ENCODE measurements at places on chromosomes 1 and 21.

GRCh38 chr1:43688109-43688387 lies 19.3 kb upstream of the ST3GAL3 start:
- no peak for DNase-seq

DNA sequence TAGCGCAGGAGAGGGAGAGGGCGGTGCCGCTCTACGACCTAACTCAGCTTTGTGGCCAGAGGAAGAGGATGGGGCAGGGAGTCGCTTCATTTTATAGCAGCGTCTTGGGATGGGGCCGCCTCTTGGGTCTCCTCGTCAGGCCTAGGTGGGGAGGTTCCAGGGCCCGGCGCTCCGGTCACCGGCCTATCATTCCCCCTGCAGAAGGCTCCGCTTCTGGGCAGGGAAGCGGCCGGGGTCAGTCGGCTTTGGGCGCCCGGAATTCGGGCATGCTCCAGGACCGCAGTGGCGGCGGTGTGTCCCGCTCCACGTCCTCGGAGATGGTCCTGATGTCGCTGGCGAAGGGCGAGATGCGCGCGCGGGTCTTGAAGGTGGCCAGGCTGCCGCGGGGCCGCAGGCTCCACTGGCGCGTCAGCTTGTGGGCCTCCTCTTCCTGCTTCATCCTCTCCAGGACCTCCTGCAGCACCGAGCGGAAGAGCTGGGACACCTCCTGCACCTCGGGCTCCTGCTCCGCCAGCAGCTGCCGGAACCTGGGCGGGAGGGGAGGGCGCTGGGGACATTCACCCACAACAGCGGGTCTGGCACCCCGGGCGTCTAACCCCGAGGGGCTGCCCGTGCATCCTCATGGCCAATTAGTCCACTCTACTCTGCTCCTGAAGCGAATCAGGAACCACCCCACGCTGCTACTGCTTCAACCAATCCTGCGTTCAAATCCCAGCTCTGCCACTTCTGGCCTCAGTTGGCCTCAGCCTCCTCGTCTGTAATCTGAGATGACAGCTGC lies 13.0 kb downstream of the RD3 start:
- no peak for DNase-seq

DNA sequence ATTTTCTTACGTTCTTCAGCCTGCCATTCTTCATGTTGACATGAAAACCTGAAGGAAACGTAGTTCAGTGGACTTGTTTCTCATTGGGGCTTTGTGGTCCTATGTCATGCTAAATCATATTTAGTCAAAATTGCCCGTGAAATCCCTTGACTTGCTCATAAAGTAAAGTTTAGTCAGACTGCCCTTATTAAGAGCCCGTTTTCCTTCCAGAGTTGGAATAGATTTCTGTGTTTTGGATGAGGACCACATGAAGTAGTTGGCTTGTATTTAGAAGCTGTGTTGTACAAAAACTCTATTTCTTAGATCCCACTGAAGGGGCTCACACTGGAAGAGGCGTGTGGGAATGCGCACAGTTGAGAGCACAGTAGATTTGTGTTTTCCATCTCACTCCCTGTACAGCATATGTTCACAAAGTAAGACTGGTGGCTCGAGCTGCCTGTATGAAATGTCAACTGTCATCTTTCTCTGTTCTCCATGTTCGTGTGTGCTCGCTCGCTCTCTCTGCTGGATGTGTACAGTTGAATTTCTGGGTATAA lies 42.4 kb downstream of the CAMTA1 start:
- no peak for DNase-seq

DNA sequence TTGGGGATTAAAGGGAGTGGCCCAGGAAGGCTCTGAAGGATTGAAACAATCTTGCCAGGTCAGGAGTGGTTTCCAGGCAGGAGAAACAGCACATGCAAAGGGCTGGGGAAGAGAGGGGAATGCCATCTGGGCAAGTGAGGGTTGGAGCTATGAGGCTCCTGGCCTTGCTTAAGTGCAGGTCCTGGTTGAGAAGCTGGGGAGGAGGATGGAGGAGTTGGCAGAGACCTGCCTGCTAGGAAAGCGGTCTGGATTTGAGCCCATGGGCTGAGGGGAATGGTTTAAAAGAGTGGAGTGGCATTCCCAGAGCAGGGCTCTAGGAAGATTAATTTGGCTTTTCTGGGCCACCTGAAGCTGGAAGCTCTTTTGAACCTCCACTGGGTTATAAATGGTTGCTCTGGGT lies 9.2 kb downstream of the IGSF21 start:
- no peak for DNase-seq

DNA sequence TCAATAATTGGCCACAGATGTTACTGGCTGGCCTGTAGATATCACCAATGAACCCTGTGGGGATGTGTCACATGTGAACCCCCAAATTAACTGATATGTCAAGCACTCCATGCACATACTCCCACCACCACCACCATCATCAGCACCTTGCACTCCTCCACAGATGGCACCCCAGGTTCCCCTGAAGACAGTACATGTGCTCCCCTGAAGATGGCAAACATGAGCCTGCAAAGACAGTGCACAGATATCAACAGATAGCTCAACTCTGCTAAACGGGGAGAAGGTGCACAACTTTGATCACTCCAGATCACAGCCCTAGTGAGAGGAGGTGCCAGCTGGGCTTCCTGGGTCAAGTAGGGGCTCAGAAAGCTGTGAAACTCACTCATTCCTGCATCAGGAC lies 74.4 kb downstream of the CLCA4 start:
- DNase-seq, result no peak

GRCh38 chr1:152535774-152536173 lies 21.5 kb downstream of the CRCT1 start:
- no peak for DNase-seq

DNA sequence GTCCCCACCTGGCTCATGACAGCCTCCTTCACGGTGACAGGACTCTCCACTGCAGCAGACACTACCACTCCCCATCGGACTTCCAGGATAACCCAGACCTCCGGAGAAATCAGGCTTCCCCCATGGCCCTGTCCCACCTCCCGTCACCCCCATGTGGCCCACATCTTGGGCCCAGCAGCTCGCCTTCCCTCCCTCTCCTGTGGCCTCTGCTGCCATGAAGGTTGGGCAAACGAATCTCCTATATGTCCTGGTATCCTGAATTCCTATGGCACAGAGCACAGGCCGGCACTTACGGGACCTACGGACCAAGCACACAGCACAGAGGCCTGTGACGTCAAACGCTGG lies 82.0 kb downstream of the NPHP4 start:
- DNase-seq, result no peak

GRCh38 chr1:51491166-51491981 lies 27.7 kb downstream of the EPS15 start:
- DNase-seq, result no peak

DNA sequence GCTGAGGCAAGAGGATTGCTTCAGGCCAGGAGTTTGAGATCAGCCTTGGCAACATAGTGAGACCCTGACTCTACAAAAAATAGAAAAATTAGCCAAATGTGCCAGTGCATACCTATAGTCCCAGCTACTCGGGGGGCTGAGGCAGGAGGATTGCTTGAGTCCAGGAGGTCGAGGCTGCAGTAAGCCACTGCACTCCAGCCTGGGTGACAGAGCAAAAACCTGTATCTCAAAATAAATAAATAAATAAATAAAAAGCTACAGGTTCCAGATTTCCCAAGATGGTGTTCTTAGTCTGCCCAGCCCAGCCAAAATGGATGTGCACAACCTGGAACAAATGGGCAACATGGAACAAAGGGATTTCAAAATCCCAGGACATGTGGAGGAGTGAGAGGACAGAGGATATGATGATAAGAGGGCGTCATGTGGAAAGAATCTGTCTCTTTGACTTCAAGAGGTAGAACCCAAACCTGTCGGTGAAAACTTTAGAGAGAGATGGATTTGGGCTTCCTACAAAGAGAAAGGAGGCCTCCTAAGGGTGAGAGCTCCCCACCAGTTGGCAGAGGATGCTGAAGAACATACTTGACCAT lies 3.2 kb downstream of the EDARADD start:
- no peak for DNase-seq

DNA sequence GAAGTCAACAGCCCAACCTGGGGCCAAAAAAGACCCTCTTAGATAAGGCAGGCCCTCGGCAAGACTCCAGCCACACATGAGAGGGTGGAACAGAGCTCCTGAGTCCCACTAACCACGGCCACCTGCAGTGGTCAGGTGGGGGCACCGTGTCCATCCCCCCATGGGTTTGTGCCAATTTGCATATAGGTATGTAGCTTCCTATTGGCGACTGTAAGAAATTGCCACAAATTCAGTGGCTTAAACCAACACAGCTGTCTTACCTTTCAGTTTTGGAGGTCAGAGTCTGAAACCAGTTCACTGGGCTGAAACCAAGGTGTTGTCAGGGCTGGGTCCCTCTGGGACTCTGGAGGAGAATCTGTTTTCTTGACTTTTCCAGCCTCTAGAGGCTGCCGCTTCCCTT lies 59.3 kb downstream of the COL18A1 start:
- no peak for DNase-seq

GRCh38 chr1:64472805-64473204 lies 2.9 kb downstream of the CACHD1 start:
- no peak for DNase-seq

GRCh38 chr1:15584489-15585363 lies at the start of gene AGMAT:
Gene AGMAT, minus strand, starts transcription at chr1:15585051. Its CDS starts 84 bp downstream, at chr1:15584967.
- DNase-seq, result no peak

- no peak for DNase-seq
Observed at GRCh38 chr1:159959451-159959850, 5.4 kb upstream of the SLAMF9 start.

DNA sequence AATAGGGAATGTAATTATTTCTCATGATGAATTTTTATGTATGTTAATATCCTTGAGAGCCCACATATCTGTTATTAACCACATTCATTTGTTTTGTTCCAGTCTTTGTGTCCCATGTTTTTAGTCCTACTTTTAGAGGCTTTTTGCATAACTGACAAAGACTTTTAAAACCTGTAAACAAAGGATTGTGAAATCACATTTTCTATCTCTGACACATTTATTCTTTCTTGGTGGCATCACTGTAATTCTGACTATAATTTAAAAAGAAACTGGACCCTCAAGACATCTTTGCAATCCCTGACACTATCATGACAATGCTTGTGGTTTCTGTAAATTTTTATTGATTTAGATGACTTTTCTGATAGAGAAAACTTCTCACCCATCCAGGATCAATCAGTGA lies 313.1 kb downstream of the SIPA1L2 start:
- no peak for DNase-seq

DNA sequence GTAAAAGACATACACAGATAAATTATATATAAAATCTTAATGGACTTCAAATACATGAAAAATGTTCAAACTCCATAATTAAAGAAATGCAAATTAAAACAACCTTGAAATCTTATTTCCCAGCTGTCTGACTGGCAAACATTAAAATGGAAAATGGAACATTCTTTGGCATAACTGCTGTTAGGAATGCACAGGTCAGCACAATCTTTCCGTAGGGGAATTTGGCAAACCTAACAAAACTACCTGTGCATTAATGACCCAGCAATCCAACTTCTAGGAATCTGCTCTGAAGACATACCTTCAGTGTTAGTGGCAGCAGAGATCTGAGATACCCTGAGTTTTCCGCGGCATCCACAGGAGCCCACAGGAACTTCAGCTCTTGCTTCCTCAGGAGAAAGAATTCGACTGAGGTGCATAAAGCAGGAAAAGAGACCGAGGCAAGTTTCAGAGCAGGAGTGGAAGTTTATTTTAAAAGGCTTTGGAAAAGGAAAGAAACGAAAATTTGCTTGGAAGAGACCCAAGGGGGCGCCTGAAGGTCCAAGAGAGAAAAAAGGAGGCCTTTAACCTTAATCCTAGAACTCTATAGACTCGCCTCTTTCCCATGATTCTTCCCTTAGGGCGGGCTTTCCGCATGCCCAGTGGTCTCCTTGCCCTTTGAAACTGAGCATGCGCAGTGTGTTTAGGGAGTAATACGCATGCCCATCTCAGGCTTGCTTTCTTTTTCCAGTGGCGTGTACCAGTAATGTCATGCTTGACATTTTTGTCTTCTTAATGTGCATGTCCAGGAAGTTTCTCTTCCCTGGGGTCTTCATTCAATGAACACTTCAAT lies 24.8 kb downstream of the LYPD8 start:
- DNase-seq, result no peak

DNA sequence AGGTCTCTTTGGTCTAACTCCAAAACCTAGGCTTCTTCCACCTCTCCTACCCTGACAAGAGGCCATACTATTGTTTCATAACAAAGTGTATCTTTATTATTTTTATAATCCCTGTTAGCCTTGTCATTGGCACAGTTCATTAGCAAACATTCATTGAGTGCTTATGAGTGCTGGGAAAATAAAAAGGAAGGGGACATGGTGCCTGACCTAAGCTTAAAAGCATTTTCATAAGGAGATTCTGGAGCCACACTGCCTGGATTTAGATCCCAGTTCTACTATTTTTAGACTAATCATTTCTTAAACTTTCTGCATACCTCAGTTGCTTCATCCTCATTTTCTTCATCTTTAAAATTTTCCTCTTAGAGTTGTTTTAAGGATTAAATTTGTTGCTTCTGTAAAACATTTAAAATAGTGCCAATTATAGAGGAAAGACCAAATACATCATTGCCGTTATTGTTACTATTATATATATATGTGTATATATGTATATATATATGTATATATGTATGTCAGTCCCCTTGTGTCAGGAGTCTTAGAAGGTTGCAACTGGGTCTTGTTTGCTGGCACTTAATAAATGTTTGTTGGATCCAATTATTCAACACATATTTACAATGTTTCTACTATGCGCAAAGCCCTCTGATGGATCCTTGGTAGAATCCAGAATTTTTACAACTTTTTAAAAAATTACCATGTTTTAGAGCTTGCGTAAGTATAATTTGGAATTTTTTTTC lies 250.9 kb upstream of the SGIP1 start:
- DNase-seq, result no peak

GRCh38 chr1:72481420-72481970 lies 199.2 kb upstream of the NEGR1 start:
- DNase-seq, result no peak

GRCh38 chr1:225201447-225201846 lies 226.4 kb downstream of the LBR start:
- no peak for DNase-seq

DNA sequence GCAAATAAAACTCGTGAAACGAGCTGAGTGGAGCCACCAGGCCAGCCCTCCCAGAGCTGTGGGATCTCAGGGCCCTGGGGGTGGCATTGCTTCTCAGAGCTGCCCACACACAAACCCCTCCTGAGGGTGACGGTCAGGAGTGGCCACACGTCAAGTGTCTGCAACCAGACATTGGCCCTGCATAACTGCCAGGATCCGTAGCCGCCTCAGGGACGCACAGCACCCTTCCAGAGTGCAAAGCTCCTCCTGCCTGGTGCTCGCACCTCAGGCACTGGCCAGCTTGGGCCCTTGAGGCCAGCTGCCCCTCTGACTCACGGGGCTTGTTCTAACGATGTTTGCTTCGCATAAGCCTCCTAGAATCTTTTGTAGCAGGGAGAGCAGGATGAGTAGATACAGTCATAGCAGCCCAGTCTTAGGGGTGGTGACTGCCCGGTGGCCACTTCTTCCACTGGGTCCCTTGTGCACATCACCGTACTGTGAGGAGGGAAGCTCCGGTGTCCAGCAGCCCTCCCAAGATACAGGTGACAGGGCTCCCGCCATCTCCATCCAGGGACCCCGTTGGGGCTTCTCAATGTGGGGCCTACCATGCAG lies 5.0 kb downstream of the WNT3A start:
- DNase-seq, result no peak

- DNase-seq, result no peak
Observed at GRCh38 chr1:218667781-218668516, 322.8 kb downstream of the TGFB2 start.

- DNase-seq, result no peak
Observed at GRCh38 chr1:231515748-231516147, 12.7 kb upstream of the TSNAX start.

Data from GM04504 (cell line).